ENCODE measurements at places on chromosomes 4 and X.

DNA sequence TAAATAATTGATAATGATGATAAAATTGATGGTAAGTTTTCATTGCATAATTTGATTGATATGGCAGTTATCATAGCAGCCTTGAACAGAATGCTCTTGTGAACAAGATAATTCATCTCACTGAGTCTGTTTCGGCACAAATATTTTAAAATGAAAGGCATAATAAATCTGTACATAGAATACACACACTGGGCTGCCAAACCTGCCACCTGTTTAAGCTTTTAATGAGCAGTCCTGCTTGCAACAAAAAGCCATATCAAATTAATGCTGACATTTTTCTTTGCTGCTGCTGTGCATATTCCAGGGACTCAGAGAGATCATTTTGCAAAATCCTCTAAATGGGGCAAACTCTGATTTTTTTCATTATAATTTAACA is 201.1 kb downstream of the ARHGAP24 start:
- DNase-seq, result no peak

GRCh38 chr4:87089368-87089767 is 131.1 kb downstream of the KLHL8 start:
- no peak for DNase-seq

GRCh38 chr4:93996895-93997294 is 168.3 kb downstream of the ATOH1 start:
- DNase-seq, result no peak

DNA sequence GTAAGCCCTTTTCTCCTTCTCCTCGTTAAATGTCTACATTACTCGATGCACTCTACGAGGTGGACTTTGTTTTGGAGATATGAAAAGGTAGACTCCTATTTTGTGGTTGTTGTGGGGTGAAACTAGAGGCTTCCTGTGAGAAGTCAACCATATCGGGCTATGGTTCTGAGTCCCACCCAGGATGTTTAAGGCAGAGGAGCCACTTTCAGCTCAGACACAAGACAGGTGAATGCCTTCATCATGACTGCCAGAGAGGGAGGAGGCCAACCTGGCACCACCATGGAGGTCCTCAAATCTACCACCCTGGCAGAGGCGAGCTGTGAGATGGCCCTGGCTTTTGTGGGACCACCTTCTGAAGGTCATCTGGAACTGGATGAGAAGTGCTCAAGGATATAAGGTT is 154.4 kb upstream of the KLF3 start:
- DNase-seq, result no peak

DNA sequence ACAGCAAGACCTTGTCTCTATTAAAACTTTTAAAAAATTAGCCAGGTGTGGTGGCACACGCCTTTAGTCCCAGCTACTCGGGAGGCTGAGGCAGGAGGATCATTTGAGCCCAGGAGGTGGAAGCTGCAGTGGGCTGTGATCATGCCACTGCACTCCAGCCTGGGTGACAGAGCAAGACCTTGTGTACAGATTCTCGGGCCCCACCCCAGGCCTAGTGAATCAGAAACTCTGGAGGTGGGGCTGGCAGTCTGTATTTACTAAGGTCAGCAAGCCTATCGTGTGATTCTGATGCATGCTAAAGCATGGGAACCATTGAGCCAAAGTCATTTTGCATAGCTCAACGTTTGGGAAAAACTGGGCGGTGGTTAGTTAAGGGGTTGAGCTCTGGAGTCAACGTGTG is 3.5 kb downstream of the S100G start:
- peak; percentile 36 for DNase-seq

DNA sequence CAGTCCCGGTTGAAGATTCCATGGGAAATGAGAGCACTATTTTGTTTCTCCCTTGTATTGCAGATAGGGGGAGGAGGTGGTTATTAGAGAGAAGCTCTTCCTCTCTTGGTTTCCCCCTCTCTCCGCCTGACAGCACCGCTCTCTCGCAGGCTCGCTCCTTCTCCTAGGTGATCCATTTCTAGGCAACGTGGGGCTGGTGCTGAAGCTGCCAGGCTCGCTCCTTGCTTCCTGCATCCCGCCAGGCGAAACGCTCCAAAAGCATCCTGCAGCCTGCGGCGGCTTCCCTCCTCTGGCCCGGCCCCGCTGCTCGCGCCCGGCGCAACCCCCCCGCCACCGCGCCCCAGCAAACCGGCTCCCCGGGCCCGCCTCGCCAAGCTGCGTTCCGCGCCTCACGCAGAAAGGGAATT is at the start of gene GRID2:
Gene GRID2, plus strand, starts transcription at position 346 of the 407 bp plus-strand sequence.
- peak; percentile 33 for DNase-seq

GRCh38 chr4:5398056-5398455 is 310.3 kb downstream of the EVC2 start:
- DNase-seq, result no peak

- peak; percentile 8 for DNase-seq
Measured at GRCh38 chrX:139930916-139931645, 1.8 kb downstream of the ATP11C start.

GRCh38 chr4:6087669-6088341 is 69.6 kb upstream of the C4orf50 start:
- DNase-seq, result peak; percentile 4

DNA sequence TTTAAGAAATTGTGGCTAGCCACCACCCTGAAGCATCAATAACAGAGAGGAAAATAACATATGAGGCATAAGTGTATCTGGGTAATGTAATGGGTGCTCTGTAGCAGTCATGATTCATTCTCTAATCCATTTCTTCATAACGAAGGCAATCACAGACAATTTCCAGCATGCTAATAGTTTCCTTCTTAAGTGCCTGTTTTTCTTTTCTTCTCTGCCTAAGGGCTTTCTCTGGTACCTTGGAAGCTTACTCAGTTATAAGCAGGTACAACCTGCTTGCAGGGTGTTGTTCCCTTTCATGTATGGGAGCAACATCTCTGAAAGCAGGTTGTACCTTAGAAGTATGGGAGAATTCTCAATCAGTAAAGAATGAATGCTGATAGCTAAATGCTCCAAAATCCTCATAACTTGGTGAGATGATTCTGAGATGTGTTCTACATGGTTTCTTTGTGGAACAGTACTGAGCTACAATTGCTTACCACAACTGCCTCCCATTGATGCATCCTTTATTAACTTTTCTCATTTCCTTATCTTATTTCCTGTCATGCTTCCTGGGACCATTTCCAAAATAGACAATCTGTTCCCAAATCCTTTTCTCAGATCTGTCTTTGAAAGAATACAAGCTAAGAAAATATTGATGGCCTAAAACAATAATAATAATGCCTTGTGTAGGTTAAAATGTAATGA is 247.6 kb downstream of the PAPSS1 start:
- DNase-seq, result peak; percentile 89

DNA sequence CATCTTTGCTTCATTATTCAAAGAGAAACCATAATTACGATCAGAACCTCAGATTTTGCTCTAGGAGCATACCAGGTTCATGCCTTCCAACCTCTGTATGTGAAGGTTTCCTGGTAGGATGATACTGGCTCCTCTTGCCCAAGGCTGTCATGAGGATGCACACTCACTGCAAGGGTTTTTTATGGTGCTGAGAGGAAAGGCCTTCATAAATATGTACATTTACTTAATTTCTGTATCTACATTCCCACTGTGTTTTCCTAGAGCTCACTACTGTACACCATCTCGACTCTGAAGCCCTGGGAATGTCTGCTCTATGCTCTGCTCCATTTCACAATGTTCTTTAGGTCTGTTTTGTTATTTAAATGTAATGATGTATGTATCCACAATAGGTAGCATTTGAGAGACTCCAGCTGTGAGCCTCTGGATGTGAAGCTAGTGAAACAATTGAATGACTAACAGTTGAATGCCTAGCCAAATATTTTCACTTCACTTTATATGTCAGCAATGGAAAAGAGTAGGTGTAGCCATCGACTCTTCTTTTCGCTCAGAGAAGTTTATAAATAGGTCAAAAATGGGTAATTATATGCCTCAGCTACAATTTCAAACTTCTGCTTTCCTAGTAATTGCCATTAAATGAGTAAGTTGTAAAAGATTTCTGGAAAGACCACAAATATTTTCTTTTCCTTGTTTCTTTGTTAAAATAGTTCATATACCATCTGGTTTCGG is 228.0 kb downstream of the PALLD start:
- no peak for DNase-seq

DNA sequence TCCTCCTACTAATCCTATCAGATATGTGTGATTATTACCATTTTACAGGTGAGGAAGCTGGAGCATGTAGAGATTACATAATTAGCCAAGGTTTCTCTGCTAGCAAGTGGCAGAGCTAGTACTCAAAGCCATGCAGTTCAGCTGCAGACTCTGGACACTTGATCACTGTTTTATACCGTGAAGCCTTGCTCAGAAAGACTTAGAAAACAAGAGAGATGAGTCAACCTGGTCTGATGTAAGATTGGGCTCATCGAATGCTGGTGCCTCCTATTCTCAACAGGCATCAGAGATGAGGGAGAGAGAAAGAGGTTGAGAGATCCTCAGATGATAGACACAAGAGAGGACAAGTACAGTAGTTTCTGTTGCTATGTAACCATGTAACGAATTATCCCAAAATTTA is 19.0 kb upstream of the PDE5A start:
- DNase-seq, result peak; percentile 47

- peak; percentile 21 for DNase-seq
Measured at GRCh38 chr4:177740563-177740962, 298.3 kb upstream of the AGA start.

DNA sequence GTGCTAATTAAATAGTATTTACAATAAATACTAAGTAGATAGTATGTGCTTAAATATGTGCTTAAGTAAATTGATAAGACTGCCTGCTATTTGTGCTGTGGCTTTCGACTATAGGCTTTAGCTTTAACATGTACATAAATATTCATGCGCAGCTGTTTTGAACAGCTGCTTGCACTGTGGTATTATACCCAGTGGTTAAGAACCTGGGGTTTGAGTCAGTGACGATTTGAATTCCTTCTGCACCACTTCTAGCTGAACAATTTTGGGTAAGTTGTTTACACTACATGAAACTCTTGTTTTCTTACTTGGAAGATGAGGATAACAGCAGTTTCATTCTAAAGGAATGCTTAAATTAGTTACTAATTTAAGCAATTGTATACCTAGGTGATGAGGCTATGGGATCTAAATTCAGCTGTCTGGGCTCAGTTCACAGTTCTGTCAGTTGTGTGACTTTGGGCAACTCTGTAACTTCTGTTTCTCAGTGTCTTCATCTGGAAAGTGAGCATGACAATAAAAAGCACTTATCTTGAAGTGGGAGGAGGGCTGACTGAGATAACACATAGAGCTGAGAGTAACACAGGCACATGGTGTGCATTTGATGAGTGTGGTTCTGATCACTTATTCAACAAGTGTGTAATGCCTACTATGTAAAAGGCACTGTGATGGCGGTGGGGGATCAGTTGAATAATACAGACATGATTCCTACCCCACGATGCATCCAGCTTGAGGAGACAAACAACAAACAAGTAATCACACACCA is 37.0 kb downstream of the HPGDS start:
- no peak for DNase-seq

DNA sequence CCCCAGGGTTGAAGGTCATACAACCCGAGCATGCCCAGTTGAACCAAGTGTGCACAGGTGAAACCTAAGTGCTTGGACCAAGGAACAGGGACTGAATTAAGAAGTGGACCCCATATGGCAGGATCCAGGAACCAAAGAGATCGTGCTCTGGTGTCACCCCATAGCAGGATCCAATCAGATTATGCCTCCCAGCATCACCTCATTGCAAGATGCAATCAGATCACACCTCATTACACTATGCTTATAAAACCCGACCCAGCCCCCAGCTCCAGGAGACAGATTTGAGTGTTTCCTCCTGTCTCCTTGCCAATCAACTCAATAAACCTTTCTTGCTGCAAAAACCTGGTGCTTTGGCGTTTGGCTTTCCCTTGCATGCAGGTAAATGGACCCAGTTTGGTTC is 37.6 kb downstream of the EFHC2 start:
- DNase-seq, result no peak

- peak; percentile 71 for DNase-seq
Measured at GRCh38 chrX:22395372-22395771, 122.7 kb downstream of the CBLL2 start.

Measured in epithelial cell of esophagus (primary cell).